ENCODE measurements at places on chromosomes 2 and 18.

DNA sequence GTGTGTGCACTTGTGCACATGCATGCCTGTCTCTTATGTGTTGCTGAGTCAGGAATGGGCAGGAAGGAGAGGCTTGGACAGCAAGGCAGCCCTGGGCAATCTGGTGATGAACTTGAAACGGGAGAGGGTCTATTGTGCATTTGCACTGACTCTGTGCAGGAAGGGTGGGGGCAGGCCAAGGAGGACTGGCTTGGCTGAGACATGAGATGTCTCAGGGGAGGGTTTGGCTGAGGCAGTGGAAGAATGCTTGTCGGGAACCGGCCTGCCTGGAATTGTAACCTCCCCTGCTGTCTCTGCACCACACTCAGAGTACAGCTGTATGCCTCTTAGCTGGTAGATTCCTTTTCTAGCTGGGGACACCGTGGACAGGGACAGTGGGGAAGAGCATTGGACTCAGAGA lies 176.1 kb upstream of the TNP1 start:
- DNase-seq, result no peak

DNA sequence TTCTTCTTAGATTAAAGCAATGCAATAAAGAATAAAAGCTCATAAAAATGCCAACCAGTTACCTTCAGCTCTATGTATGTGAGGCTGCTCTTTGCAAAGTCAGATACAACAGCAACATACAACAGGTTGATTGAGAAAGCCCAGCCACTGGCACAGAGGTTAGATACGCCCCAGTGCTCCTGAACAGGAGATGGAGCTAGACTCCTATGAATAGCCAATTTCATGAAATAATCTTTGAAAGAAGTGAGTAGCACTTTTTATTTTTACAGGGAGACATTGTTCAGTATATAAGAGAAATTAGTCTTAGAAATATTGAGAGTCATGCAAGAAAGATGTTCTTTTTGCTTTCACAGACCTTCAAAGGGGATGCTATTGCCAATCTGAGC lies 362.4 kb upstream of the MEX3C start:
- no peak for DNase-seq

- DNase-seq, result no peak
These were observed 107.7 kb downstream of the MDH1 start for GRCh38 chr2:63696496-63696895.

- DNase-seq, result no peak
These were observed 82.8 kb upstream of the CDCA7 start for GRCh38 chr2:173271825-173272224.

DNA sequence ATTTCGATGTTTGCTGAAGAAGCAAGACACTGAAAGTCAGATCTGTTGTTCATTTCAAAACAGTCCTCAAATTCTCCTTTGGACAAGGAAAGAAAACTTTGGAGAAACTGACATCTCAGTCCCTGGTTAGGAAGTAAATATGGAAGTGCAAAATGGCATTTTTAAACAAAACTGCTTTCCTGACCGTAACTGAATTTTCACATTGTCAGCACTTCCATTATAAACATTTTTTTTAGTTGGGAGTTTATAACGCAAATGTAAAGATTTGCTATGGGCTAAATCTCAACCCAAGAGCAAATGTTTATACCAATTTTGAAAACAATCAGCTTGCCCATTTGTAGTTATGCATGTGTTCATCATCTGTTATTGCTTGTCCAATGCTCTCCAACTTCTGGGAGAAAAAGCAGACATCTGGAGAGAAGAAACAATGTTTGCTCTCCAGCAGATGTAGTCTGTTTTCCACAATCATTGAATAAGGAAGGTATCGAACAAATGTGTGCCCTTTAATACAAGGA lies 520.1 kb downstream of the ARHGAP15 start:
- no peak for DNase-seq

GRCh38 chr18:7233134-7233810 lies 2.4 kb downstream of the LRRC30 start:
- DNase-seq, result no peak

- DNase-seq, result no peak
These were observed 11.0 kb downstream of the TTN start for GRCh38 chr2:178796079-178796677.

DNA sequence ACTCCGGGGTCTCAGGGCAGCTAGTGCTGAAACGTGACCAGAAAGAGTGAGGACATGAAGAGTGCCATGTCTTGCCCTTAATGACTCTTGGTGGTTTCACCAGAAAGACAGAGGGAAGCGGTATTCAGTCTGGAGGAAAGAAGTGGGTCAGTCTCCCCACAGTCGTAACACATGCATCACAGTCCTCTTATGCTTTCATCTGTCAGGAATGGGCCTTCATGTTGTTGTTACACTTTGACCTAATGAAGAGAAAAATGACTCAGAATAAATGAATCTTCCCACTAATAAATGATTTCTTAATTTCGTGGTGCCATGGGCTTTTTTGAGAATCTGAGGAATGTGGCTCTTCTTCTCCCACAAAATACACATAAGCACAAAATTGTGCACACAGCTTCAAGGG lies 103.2 kb downstream of the SLC8A1 start:
- no peak for DNase-seq

DNA sequence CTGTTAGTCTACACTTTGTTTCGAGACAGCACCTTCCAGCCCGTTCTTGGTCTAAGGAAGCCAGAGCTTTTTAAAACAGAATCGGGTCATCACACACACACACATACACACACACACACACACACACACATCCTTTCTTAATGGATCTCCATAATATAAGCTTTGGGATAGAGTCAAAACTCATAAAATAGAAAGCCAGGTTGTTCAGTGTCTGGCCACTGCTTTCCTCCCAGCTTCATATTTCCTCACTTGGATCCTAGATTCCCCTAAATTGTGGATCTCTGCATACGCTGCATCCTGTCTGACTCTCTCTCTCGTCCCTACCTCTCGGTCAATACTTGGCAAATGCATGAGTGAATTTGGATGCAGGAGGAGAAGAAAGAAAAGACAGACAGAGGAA lies 120.5 kb upstream of the SLC14A2 start:
- no peak for DNase-seq

DNA sequence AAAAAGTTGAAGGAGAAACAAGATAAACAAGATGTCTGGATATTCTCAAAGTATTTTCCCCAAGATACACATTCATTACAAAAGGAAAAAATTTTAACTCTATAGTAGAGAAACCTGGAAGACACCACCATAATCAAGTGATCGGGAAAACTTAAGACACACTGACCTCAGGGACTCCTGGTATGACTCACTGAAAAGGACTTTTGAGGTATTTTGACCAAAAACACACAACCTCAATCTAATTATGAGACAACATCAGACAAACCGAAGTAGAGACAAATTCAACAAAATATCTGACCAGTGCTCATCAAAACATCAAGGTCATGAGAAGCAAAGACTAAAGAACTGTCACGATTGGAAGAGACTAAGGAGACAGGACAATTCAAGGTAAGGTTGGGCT lies 34.7 kb downstream of the LPIN2 start:
- no peak for DNase-seq

DNA sequence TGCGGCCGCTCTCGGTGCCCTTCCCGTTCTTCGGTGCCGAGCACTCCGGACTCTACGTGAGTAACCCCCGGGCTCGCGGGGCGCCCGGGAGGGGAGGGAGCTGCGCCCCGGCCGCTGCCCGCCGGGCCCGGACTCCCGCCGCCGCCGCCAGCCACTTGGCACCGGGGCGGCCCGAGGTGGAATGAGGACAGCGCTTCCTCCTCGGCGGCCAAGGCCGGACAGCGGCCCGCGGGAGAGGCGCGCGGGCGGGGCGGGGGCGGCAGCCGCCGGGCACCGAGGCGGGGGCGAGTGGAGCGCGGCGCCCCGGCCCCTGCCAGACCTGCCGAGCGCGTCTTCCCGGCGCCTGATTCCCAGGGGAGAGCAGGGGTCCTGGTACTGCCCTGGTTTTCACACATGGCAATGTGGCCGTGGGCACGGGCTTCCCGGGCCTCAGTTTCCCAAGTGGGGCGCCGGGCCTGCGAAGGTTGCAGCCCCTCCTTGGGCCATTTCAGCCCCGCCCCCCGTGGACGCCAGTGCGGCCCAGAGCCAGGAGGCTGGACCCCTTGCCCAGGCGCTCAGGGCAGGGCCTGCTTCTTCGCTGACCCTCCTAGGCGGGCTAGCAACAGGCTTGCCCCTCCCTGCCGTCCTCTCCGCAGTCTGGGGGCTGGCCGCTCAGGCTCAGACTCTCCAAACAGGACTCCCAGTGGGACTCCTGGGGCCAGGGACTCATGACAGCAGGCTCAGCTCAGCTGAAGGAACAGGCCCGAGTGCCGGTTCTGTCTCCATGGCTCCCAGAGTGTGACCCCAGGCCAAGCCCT lies 775 bp downstream of the SNED1 start:
- DNase-seq, result no peak

GRCh38 chr2:30237239-30237965 lies 6.1 kb downstream of the LBH start:
- DNase-seq, result no peak

DNA sequence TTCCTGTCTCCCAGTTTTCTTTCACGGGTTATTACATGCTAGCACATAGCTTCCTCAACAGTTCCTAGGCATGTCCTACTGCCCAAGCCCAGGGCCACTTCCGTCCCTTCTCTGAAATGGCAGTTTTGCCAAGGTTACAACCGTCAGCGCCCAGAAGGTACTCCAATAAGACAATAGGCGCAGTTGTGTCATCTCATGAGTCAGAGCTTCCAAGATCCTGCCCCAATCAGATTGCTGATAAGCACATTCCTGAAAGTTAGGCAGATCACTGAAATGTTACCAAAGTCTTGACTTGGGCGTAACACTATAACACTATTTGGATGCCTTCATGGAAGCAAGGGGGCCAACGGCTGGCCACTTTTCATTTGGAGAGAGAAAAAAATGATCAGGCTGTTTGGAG lies 34.2 kb downstream of the GKN2 start:
- no peak for DNase-seq

- no peak for DNase-seq
These were observed 10.5 kb downstream of the EVX2 start for GRCh38 chr2:176072951-176073904.

DNA sequence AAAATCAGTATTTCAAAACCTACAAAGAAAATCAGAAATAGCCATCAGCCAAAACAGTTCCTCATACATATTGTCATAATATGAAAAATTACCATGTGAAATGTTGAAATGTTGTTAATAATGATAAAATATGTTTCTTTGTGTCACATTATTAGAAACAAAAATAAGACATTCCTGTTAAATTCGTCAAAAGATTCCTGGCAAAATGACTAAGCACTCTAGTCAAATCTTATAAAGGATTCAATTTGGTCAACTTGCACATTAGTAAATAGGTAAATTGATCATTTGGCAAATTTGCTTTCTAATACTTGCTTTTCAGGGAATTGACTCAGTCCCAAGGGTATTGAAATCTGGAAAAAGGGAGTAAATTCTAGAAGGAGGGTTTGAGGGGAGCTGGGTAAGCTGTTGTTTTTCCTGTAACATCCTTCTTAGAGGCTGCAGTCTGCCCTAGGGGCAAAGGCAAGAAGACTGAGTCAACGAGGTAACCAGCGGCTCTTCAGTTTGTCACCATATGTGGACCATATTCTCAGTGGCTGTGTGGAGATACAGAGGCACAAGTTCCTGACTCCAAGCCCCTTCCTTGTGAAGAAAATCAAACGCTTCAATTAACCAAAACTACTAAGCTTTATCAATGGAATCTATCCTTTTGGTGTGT lies 482.3 kb downstream of the TNS1 start:
- DNase-seq, result no peak

DNA sequence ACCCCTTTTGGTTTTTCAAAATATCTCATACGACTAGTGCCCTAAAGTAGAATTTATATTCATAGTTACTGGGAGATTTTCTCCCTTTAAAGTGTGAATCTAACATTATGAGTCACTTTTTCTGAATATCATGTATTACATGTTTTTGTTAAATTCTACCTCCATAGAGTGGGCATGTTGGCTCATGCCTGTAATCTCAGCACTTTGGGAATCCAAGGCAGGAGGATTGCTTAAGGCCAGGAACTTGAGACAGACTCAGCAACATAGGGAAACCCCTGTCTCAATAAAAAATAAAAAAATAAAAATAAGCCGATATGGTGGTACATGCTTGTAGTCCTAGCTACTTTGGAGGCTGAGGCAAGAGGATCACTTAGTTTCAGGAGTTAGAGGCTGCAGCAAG lies 45.3 kb upstream of the UNC80 start:
- no peak for DNase-seq

- DNase-seq, result no peak
These were observed 1064.8 kb downstream of the SUCLG1 start for GRCh38 chr2:83394134-83394904.

DNA sequence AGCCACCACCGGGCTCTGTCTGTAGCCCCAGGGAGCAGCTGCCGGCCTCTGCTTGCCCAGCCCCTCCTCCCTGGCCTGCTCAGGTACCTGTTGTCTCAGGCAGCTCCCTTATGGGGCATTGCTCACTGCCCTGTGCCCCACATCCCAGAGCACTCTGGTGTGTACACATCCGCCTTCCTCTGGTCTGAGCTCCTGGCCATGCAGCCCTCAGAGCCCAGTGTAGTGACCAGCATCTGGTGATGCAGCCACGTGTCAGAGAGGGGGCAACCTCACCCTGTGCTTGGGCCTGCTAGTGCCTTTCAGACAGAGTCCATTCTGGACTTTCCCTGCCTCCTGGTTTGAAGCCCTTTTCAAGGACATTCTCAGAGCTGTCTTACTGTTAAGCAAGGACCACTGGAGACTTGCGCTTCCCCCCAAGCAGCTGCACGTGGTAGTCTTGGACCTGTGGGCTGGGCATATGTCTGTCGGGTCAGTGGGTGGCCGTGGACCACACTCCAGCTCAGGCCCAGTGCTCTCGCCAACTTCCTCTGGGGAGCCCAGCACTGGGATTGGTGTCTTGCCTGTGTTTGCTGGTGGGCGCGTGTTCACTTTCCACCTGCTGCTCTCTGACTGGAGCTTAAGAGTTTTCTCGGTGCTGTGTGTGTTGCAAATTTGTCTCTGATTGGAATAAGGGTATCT lies 30.7 kb downstream of the DGKD start:
- no peak for DNase-seq

- no peak for DNase-seq
These were observed 909.2 kb upstream of the FANCL start for GRCh38 chr2:59150217-59150849.

GRCh38 chr2:164843346-164843911 lies 1.8 kb upstream of the COBLL1 start:
- DNase-seq, result no peak
